ENCODE measurements at places on chromosomes 2 and 18.

- no peak for DNase-seq
Observed at GRCh38 chr18:76455003-76455676, 39.9 kb downstream of the ZNF516 start.

- no peak for DNase-seq
Observed at GRCh38 chr2:64924170-64924934, 64.8 kb upstream of the SLC1A4 start.

- no peak for DNase-seq
Observed at GRCh38 chr2:118049816-118050140, 35.9 kb upstream of the CCDC93 start.

DNA sequence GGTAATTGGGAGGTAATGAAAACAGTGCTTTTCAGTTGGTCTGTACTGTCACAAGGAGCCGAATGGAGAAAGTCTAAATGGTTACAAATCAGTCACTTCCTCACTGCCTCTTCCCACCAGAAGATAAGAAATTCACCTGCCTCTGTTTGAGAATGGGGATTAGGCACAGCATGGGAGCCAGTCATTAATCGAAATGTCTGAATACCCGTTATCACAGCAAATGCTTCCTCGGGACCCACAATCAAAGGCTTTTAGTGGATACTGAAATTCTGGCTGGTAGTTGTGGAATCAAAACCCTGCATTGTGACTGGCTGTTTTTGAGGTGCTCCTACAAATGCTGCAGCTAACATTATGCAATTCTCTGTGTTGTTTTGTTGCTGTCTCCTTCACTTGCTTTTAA, 461.0 kb upstream of the MEX3C start:
- no peak for DNase-seq

GRCh38 chr2:149926149-149926548, 338.6 kb upstream of the MMADHC start:
- no peak for DNase-seq

DNA sequence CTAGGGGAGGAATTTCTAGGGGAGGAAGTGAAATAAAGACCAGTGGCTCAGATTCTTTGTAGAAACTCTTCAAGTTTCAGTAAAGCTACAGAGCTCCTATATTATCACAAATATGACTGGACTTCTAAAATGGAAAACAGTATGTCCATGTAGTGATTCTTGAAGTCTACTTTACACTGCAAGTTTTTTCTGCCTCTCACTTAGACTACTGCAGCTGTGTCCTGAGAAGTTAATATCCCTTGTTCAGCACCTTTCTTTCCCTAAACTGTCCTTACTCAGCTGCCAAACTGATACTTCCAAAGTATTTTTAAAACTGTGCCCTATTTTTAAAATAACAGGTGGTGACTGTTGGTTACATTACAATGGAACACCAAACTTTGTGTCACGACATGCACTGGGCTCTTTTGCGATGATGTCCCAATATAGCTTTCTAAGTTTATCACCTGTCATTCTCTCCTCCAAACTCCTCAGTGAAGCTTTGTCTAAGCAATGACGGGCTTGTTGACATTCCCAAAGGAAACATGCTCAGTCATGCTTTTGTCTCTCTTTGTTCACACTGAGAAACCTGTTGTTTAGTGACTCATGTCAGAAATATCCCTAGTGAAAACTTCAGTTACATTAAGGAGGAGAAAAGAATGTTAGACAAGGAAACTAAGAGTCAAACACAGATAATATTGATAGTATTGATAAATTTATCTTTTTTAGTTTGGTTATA, 341.1 kb downstream of the ARL6IP6 start:
- no peak for DNase-seq

DNA sequence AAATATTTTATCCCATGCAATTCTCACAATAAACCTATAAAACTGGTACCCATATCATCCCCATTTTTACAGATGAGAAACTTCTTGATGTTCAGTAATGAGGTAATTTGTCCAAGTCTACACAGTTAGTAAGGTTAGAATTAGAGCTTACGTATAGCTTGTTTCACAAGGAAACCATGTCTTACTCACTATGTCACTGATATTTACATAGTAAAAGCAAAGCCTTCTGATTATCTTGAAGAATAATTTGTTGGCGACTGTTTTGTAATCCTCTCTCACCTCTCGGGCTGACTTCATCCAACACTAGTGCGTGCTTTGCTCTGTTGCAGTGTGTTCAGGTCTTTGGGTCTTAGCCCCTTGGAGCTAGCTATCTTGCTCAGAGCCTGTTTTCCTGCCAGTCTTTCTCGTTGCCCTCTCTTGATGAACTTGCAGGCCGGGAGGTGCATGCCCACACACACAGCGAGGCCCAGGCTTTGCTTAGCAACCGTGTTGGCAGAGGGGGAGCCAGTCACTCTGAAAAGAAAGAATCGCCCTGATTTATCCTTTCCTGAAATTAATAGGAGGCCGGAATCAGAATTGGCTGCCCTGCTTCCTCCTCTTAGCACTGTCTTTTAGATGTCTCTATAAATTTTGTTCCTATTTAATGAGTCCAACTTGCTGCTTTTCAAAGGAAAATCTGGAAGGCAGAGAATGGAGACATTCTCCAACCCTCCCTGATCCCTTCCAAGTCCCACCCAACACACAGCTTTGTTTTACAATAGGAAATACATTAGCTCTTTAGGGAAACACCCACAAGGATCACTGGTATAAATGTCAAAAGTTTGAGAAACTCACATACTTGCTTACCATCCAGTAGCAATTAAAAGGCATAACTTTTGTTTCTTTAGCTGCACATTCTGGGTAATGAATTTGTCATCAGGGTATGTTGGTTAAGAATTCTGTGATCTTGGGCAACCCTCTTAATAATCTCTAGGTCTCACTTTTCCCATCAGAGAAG, 97.6 kb upstream of the SEC11C start:
- DNase-seq = no peak

DNA sequence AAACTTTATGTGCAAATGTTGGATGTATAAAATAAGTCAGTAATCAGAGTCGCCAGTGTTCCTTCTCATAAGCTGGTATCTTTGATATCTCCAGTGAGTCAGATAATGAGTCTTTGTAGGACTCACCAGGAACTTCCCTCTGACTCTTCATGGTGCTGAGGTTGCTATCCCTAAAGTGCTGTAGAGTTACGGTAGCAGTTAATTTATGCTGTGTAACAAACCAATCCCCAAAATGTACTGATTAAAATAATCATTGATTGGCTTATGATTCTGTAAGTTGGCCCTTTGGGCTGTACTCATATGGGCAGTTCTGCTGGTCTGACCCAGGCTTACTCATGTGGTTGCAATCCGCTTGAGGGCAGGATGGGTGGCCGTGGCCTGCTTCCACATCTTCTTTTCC, 43.8 kb downstream of the MAIP1 start:
- DNase-seq = no peak

DNA sequence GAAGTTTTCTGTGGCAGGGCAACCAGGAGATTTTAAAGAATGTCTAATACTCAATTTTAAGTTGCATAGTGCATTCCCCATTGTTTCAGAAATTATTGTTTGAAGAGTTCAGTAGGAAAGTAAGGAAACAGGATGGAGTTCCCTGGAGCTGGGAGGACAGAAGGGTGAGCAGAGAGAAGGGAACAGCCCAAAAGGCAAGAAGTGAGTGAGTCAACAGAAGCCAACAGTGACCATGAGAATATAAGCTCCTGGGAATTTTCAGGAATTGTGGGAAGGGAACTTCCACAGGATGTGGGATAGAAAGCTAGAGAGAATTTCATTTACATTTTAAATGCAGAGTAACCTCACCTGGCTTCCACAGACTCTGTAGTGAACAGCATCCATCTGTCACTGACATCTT, 268.1 kb upstream of the ATP5MC3 start:
- DNase-seq = no peak

GRCh38 chr2:176583607-176584006, 314.4 kb downstream of the MTX2 start:
- no peak for DNase-seq

DNA sequence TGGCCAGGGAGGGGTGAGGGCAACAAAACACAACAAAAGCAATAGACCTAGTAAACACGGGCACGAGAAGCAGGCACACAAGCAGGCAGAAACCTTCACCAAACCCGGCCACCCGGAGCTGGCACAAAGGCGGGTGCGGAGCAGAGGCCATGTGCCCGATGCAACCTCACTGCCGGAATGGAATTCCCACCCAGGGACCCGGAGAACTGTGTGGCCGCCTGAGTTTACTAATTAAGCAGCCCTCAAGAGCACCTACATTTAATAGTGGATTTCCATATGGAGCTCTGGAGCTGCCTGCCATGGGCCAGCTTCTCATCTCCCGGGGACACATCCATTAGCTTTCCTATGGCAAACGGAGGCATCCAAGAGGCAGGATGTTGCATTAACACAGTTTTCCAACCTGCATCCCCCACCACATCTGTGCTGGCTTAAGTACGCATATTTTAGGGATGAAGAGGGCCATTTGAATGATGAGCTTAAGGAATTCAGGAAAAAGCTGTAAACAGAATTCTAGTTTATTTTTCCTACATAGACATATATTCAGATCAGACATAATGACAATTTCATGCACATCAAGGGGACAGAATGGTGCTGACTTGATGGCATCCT, 104.5 kb upstream of the SMIM21 start:
- no peak for DNase-seq

GRCh38 chr18:31562726-31563125, 29.0 kb upstream of the TTR start:
- DNase-seq = no peak

- DNase-seq = no peak
Observed at GRCh38 chr2:20471148-20471547, 24.3 kb downstream of the RHOB start.

DNA sequence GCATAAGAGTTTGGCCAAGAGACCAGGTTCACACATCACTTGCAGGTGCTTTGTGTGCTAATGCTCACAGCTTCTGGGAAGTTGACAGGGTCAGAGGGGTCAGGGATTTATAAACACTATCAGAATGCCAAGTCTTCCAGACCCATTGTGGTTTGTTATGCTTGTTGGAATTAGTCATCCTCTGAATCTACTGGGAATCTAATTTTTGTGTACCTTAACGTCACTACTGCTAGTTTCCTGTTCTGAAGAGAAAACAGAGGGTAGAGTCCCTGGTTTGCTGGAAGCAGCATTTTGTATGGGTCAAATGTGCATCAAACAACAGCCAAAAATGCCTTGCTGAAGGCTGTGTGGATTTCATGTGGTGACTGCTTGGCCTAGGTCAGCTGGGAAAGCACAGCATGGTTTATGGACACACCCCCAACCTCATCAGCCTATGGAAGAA, 33.3 kb downstream of the ANTXR1 start:
- DNase-seq = no peak

- DNase-seq = no peak
Observed at GRCh38 chr18:36734596-36734995, 94.2 kb downstream of the TPGS2 start.

DNA sequence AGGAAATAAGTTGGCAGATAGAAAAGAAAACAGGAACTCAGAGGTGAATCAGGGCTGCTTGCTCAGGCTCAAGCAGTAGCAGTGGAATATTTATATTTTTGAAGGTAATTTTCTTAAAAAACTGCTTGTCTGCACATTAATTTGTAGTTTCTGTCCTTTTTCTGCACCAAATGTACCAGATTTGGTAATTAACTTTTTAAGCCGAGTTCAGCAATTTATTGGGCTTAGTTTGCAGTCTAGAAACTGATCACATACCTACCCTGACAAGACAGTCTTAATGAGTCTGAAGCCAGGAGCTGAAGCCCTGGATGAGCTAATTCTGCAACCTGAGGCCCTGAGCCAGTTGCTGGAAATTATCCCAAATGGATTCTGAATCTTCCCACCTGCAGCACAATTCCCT, 647.0 kb downstream of the TDRD15 start:
- DNase-seq = no peak

DNA sequence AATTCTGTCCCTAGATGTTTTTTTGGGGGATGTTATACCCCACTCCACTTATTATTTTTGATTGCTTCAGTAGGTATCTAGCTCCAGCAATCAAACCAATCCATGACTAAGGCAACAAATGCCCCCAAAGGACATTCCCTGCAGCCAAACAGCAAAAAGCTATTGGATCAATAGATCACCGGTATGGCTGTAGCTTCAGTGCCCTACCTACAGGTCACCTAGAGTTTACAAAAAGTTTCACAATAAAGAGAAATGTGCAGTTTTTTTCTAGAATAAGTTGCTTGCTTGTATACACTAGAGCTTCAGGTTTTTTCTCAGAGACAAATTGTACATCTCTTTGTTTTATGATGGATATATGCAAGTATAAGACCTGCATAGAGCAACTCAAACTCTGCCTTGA, 27.7 kb downstream of the PDE11A start:
- DNase-seq = no peak

- no peak for DNase-seq
Observed at GRCh38 chr2:230254152-230254881, 28.8 kb downstream of the SP140 start.

GRCh38 chr2:223956300-223956699, 963 bp upstream of the MRPL44 start:
- DNase-seq = no peak

- no peak for DNase-seq
Observed at GRCh38 chr2:805664-806063, 128.5 kb upstream of the TMEM18 start.

GRCh38 chr2:50777954-50778353, 254.0 kb downstream of the NRXN1 start:
- DNase-seq = no peak

GRCh38 chr2:180983468-180984242, 3.2 kb downstream of the UBE2E3 start:
- DNase-seq = no peak

GRCh38 chr18:37265382-37265781, 300.2 kb downstream of the CELF4 start:
- no peak for DNase-seq

GRCh38 chr2:6139916-6140315, 447.7 kb downstream of the SOX11 start:
- DNase-seq = no peak

DNA sequence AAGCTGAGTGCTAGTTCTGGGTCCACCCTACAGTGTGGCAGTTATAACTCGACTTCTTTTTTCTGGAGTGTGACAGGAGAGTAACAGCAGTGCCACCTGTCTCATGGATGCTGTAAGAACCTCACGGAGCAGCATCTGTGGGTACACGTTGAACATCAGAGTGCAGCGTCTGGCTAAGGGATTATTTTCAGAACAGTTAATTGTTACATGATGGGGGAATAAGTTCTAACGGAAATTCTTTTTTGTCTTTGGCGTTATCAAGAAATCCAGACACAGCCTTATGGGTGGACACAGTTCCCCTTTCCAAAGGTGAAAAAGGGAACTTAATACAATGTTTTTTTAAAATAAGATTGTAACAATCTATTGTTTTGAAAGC, 28.3 kb upstream of the TOGARAM2 start:
- DNase-seq = no peak
